CD4-positive, alpha-beta memory T cell (primary cell): ENCODE measurements at places on chromosomes 7 and 10.

- peak; percentile 45 for DNase-seq
These were observed 562 bp downstream of the TMEM243 start for GRCh38 chr7:87218796-87219544.

- no peak for DNase-seq
These were observed 1.1 kb upstream of the AEBP1 start for GRCh38 chr7:44102846-44103565.

GRCh38 chr10:16968416-16969041 lies 151.3 kb upstream of the RSU1 start:
- no peak for DNase-seq

DNA sequence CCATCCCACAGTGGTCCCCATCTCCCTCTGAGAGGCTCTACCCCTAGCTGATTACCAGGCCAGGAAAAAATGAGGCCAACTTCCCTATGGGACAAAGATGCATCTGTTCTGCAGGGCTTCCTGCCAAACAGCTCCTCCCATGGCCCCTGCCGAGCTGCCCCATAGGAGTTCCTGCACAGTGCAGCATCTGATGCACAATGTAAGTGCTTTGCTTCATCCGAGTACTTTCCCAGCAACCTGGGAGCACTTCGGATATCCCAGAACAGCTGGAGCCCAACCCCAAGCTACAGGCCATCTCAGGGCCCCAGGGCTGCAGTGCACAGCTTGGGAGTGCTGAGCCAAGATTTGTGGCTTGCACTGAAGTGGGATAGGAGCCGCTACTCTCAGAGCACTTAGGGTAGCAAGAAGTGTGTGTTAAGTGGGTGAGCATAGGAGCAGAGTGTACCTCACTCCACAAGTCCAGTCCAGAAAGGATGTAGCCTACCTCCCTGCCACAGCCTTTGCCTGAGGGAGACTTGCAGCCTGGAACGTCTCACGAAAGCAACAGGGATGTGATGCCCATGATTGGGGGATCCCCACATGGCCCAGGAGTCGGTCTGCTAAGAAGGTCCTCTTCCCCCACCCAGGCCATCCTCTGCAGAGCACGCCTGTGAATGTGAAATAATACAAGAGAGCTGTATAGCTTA lies 209.6 kb upstream of the VWC2 start:
- DNase-seq: no peak
